ENCODE measurements at places on chromosomes 6 and 20.

GRCh38 chr6:11812951-11813350 is 34.3 kb upstream of the ADTRP start:
- DNase-seq: no peak

GRCh38 chr6:158266131-158266530 is 46.1 kb upstream of the TULP4 start:
- no peak for DNase-seq

GRCh38 chr6:7882505-7883257 is 27.9 kb downstream of the TXNDC5 start:
- DNase-seq: no peak

DNA sequence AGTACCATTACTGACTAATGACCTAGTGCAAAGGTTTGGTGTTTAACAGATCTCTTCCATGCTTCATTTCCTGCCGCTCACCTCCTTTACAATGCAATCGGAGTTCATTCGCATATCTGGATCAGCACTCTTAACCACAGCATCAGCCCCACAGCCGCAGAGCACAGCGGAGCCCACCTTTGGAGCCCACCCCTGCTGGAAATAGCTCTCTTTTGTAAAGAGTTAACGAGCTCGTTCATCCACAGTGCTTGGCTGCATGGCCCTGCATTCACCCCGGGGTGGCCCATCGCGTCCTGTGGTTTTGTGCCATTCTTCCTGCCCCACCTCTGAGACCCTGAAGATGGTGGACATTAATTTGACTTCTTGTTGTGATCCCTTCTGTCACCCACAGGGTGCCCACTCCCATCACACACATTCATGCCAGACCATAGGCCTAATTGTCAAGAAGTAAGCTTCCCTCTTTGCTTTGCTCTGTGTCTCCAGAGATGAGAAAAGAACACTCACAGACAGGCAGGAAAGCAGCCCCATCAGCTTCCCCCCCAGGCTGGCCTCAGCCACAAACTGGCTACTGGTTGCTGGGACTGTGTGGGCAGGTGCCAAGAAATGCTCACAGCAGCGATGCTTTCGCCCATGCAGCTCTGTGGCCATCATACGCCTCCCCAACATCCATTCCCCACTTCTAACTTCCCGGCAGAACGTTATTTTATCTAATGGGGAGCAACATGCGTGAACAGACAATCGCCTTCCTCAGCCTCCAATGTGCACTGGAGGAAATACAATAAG is 167.0 kb downstream of the LRFN2 start:
- DNase-seq: no peak

DNA sequence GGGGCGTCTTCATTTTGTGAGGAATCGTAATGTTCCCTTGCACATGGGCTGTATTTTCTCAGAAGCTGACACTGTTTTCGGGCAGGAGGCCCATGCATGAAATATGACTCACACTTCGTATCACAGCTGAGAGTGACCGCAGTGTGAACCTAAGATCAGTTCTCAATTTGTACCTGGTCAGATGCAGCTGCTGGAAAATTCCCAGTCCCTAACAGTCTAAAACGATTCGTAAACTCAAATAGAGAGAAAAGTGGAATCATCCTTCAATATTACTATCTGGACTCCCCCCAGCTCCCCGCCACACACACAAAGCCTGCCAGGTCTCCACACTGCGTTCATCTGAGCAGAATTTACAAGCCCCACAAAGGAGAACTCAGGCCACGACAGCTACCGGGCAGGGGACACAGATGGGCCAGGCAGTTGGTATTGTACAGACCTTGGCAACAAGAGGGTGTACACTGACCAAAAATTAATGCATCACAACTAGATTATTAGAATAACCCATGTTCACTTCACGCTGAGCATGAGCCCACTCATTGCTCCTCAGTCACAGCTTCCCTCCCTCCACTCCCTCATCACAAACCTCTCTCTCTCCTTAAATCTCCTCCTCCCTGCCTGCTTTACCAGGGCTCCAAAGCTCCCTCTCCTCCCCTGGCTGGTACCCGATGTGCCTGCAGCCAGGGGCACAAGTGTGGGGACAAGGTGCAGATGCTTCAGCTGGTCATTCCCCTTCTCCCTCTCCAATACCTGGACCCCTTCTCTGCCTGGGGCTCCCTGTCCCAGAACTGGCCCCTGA is 488.4 kb downstream of the PREX1 start:
- no peak for DNase-seq
